Stimulated activated CD4-positive, alpha-beta T cell treated with anti-CD3 and anti-CD28 coated beads, Interleukin-12 subunit alpha, Interleukin-12 subunit beta, amount 100 ng/mL, for 24 hours (primary cell): ENCODE measurements at places on chromosomes 3 and 15.

DNA sequence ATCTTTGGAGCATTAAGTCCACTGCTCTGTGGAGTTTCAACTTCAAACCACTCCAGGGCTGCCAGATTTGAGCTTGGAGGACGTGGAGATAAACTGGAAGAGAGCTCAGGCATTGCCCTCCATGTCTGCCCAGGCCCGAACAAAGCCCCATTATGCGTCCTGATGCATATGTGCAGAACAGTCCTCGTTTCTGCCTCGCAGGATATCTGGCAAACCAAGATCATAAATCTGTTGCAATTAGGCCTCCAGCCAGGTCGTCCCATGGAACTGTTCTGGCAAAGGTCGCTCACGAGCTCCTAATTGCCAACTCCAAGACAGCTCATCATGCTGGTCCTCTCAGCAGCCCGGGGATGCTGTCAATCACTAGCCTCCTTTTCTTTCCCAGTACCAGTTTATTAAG is 91.2 kb downstream of the SEMA5B start:
- DNase-seq, result no peak

DNA sequence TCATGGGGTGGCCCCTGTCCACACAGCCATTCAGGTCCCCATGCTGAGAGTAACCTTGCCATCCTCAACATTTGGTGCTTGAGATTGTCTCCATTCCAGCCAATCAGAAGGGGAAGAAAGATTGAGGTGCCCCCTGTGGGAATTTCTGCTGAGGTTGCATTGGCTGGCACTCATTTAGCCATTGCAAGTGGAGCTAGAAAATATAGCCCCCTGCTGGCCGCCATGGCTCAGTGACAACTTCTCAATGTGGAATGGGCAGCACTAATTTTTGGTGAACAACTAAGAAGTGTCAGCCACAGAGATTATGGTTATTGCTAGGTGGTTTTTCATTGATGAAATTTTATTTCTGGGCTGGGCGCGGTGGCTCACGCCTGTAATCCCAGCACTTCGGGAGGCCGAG is 22.0 kb downstream of the COL6A6 start:
- peak; percentile 16 for DNase-seq

GRCh38 chr3:57093971-57094535 is 33.6 kb downstream of the SPATA12 start:
- DNase-seq, result no peak

GRCh38 chr3:116318370-116318769 is 126.9 kb downstream of the LSAMP start:
- no peak for DNase-seq

DNA sequence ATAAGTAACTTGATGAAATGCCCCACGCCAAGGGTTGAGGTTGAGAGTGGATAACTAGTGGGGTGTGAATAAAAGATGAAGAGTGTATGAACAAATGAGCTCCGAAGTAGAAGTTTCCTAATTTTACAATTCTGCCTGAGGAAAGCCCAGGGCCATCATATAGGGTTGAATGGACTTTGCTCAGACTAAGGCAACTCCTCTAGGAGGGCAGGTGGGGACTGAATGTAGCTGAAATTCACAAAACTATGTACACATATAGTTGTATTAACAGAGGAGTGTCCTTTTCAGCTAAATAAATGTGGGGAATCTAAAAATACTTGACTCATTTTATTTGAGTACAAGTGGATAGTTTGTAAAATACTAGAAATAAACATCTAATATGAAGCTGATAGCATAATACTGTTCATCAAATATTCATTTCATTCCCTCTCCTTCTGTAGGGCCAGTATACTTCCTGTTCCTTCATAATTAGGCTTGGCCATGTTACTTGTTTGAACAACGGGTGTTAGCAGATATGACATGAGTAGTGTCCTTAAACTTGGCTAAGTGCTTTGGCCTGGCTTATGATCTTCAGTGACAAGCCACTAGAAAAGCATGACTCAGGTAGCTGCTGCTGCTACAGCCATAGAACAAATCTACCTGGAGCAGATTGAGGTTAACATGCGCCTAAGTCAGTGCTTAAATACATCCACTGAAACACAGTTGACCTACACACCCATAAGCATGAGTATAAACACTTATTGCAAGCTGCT is 26.5 kb downstream of the PLSCR1 start:
- DNase-seq, result no peak

DNA sequence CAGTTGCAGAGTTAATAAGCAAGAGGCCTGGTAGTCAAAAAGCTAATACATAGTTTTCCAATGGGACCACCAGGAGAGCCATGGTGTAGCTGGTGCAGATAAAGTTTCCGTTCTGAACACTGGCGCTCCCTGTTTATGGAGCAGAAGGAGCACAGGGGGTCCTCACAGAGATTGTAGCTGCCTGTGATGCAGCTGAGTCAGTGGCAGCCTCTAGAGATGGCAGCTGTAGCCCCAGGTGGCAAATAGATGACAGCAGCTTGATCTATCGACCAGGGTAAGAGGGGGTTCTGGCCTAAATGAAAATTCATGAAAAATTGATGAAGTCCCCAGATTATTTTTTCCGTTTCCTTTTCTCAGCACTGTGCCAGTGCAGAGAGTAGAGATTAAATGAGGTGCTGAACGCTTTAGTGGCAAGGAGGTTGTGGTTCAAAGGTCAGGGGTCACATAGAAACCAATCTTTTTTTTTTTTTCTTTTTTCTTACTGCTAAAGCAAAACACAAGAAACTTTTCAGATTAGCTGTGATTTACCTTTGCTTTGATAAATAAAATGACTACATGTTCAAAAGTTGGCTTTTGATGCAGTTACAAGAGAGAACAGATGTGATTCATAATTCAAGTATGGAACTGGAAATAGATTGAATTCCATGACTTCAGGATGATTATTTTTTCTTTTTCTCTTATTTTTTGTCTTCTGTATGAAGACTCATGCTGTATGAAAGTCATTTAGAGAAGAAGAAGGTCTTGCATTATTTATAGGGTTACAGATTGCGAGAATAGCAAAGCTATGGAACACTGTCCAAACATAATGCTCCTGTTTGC is 63.3 kb downstream of the ROBO2 start:
- no peak for DNase-seq
